WTC11 (cell line): ENCODE measurements at places on chromosomes 16 and 17.
A peak's percentile ranks its signal among the peaks of the same experiment; 100 is the strongest.

DNA sequence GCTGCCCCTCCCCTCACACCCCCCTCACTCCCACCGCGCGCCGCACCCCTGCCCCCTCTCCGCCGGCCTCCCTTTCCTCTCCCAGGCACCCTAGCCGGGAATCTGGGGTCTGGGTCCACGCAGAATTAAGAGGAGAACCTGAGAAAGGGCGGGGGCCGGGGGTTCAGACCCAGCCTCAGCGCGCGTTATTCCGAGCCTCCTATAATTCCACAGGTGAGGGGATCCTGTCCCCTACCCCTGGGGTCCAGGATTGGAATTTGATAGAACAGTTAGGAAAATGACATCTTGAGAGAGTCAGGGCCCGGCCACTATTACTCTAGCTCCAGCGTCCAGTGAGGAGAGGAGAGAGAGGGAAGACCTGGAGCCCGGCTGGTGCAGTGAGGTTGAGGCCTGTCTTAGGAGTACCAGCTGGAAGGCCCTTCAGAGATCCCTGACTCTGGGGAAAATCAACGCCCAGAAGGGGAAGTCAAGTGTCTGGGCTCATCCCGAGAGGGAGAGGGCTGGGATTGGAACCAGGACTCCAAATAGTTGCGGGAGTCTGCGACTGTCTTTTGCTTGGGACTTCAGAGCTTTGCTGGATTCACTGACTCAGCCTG, 17.3 kb downstream of the GRB7 start:
- peak overlapping the region; percentile 61 for H3K4me3 ChIP-seq
- H3K36me3 ChIP-seq = no peaks in the 10 kb centered on the region
- H3K27ac ChIP-seq = peak overlapping the region; percentile 39; the same call in 1 of the 2 replicates
- peaks cover 19% of the 10 kb centered on the region for H3K27me3 ChIP-seq
- H3K4me1 ChIP-seq = peaks cover 51% of the 10 kb centered on the region
- DNase-seq = peak; percentile 24

GRCh38 chr16:77157346-77158058, 33.5 kb upstream of the MON1B start:
- no peak for DNase-seq
- no peak overlapping the region for H3K27ac ChIP-seq
- H3K4me1 ChIP-seq = no peaks in the 10 kb centered on the region
- H3K4me3 ChIP-seq = no peak overlapping the region
- peaks cover 26% of the 10 kb centered on the region for H3K36me3 ChIP-seq

DNA sequence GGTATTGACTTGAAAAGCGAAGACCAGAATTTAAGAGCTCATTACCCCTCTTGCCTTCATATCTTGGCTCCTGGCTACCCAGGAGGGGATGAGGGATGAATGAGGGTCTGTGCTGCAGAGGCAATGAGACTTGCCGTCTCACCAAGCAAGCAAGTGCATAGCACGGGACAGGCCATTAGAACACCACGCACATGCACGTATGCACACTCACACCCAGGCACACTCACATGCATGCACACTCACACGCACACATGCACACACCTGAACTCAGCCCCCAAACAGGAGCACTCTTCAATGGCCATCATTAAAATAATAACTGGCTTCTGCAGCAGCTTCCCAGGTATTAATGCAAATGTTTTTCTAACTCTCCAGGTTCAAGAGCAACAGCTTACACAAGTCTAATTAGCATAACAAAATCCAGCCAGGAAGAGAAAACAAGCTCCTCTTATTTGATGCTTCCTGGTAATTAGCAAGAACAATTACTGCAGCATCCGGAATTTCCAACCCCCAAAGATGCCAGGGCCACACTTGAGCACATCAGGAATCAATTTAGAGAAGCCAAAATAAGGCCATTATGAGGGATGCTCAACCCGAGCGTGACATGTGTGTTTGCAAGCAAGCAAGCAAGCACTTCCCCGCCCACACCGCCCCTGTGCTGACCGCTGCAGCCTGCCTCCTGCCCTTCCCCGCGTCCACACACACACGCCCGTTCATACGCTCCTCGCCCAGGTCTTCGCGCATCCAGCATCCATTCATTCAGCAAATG, 171.6 kb upstream of the TNRC6C start:
- H3K4me3 ChIP-seq = peak overlapping the region; percentile 41
- H3K27me3 ChIP-seq = peaks cover 94% of the 10 kb centered on the region
- H3K4me1 ChIP-seq = peaks cover 80% of the 10 kb centered on the region

- no peaks in the 10 kb centered on the region for H3K27me3 ChIP-seq
- H3K4me1 ChIP-seq = peaks cover 9% of the 10 kb centered on the region
- H3K27ac ChIP-seq = 0 out of 2 replicates have a peak overlapping the region, but pooled peaks have one; percentile 15
- DNase-seq = no peak
- H3K36me3 ChIP-seq = peaks cover 22% of the 10 kb centered on the region
These were observed 20.7 kb downstream of the TXNDC11 start for GRCh38 chr16:11721781-11722467.
